ENCODE measurements at places on chromosomes 1 and 21. TPM values are rescaled to one million over a fixed set of nuclear protein-coding genes. Genes with fewer than 3 reads are reported as not detected.

- H3K27ac ChIP-seq: no peak overlapping the region
- H3K36me3 ChIP-seq: no peaks in the 10 kb centered on the region
- H3K4me3 ChIP-seq: no peak overlapping the region
- H3K27me3 ChIP-seq: no peaks in the 10 kb centered on the region
Observed at GRCh38 chr1:84060781-84061180, 61.8 kb upstream of the TTLL7 start.

GRCh38 chr1:20158358-20159070 is 19.4 kb downstream of the PLA2G2F start:
- H3K36me3 ChIP-seq: no peaks in the 10 kb centered on the region
- no peak overlapping the region for H3K4me3 ChIP-seq
- peaks cover 3% of the 10 kb centered on the region for H3K27me3 ChIP-seq
- DNase-seq: no peak

DNA sequence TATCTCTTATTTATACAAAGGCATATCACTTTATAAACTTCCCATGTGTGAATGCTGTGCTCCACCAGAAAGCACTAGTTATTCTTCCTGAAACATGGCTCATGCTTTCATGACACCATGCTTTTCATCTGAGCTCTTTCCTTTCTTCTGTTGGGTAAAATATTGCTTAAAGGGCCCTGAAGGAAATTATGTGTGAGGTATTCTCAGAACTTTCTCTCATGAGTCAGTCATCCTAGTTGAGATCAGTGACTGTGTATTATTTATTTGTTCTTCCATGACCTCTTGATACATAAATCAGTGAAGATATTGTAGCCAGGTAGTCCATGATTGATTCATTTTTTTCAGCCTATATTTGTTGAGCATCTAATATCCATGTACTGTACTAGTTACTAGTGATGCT is 54.8 kb downstream of the CYP2J2 start:
- H3K4me1 ChIP-seq: no peaks in the 10 kb centered on the region
- H3K27ac ChIP-seq: no peak overlapping the region
- H3K4me3 ChIP-seq: no peak overlapping the region
- no peaks in the 10 kb centered on the region for H3K27me3 ChIP-seq
- DNase-seq: no peak

DNA sequence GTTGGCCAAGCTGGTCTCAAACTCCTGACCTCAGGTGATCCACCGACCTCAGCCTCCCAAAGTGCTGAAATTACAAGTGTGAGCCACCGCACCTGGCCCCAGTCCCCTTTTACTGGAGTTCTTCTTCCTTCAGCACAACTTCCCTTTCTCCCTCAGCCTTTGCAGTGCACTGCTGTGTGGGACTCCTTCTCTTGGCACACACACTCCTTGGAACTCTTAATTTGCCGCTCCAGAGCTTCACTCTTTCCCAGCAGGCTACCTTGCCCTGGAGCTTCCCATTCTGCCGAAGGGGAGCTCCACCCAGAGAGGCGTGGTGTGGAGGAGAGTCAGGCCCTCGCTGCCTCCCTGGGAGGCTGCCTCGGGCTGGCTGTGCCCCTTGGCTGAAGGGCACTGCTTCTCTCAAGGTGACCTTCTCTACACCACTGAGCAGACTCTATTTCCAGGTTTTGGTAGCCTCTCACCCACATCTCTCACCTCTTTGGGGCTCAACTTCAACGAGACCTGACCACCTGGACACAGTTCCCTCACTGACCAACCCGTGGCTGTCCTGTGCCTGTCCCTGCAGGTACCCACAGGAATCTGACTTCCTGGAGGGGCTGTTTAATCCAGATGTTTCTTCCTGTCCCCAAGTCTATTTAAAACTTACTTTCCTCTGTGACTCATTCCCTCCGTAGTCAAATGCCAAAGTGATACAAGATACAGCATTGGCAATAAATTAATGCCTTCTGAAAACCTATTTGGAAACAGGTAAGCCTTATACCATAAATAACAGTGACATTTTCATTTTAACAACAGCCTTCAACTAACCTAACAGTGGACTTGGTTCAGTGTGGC is 227.3 kb upstream of the KIAA0040 start:
- H3K36me3 ChIP-seq: no peaks in the 10 kb centered on the region
- H3K4me3 ChIP-seq: no peak overlapping the region
- H3K27me3 ChIP-seq: peaks cover 26% of the 10 kb centered on the region
- no peaks in the 10 kb centered on the region for H3K4me1 ChIP-seq

DNA sequence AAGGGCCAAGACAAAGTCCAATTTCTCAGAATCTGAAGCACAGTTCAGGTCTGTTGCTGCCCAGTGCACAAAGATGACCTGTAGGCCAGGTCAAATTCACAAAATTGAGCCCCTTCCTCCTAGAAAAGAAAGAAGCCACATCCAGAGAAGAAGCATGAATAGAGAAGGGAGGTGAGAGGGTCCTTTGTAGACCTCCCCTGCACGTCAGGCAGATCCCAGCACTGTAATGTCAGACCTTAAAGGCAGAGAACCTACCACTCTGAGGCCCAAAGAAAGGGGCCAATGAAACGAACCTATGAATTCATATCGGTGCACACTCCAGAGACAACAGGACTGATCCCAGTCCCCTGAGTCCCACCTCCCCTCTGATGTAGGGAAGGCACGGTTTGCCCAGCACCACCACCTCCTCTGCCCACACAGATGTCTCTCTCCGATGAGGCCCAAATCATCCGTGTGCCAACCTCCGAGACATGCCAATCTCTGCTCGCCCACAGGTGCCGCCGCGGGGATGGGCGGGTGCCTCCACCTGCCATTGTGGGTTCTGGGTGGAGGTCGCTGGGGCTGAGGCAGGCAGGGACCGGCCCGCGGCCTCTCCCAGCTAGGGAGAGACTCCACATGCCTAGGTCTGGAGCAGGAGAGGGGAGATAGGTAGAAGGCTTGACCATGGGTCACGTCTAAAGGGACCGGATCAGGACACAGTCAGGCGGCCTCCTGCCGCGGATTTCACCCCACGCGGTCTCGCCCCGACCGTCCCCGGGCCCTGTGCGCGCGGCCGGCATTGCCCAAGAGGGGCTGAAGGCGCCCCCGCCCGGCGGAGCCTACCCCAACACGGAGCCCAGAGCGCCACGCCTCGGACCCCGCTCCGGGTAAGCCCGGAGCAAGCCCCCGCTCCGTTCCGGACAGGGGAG is 42.1 kb downstream of the RRAGC start:
- no peaks in the 10 kb centered on the region for H3K36me3 ChIP-seq
- H3K27ac ChIP-seq: no peak overlapping the region
- DNase-seq: no peak
- H3K27me3 ChIP-seq: peaks cover 88% of the 10 kb centered on the region

- no peaks in the 10 kb centered on the region for H3K36me3 ChIP-seq
- DNase-seq: no peak
- H3K27me3 ChIP-seq: peaks cover 10% of the 10 kb centered on the region
- no peak overlapping the region for H3K4me3 ChIP-seq
- H3K27ac ChIP-seq: no peak overlapping the region
Observed at GRCh38 chr1:89725631-89726030, 92.7 kb downstream of the LRRC8C start.

DNA sequence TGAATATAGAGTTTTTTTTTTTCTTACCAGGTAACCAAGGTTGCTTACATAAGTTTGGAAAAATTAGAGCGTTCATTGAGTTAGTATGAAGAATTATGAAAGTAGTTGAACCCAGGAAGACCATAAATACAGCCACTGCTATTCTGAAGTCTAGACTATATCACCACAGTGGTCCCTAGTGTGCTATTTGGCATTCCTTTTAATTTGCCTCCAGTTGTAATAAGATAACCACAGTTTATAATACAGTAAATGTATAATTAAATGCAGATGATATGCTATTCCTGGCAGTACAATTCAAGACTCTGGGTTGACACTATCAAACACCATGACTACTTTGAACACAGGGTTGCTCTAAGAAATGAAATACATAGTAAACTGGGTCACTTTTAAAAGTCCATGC is 270.5 kb downstream of the BRINP2 start:
- H3K27ac ChIP-seq: no peak overlapping the region
- DNase-seq: no peak
- no peak overlapping the region for H3K4me3 ChIP-seq

DNA sequence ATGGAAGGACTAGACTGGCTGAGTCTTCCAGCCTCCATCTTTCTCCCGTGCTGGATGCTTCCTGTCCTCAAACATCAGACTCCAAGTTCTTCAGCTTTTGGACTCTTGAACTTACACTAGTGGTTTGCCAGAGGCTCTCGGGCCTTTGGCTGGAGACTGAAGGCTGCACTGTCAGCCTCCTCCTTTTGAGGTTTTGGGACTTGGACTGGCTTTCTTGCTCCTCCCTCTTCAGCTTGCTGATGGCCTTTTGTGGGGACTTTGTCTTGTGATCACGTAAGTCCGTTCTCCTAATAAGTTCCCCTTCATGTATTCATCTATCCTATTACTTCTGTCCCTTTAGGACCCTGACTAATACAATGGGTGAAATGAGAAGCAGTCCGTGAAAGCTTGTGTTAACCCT is 196.4 kb downstream of the KAZN start:
- peaks cover 22% of the 10 kb centered on the region for H3K4me1 ChIP-seq
- no peak overlapping the region for H3K27ac ChIP-seq
- no peak overlapping the region for H3K4me3 ChIP-seq
- no peak for DNase-seq
- H3K27me3 ChIP-seq: no peaks in the 10 kb centered on the region

- no peaks in the 10 kb centered on the region for H3K27me3 ChIP-seq
- DNase-seq: no peak
- peak overlapping the region; percentile 88 for H3K4me3 ChIP-seq
- H3K36me3 ChIP-seq: no peaks in the 10 kb centered on the region
- H3K27ac ChIP-seq: peak overlapping the region; percentile 84
Observed at GRCh38 chr1:32071758-32072621, 749 bp upstream of the TMEM39B start.

GRCh38 chr1:5720484-5720883 is 271.7 kb downstream of the NPHP4 start:
- no peak overlapping the region for H3K27ac ChIP-seq
- H3K4me3 ChIP-seq: no peak overlapping the region
- DNase-seq: no peak
- H3K4me1 ChIP-seq: peaks cover 10% of the 10 kb centered on the region
- H3K27me3 ChIP-seq: peaks cover 16% of the 10 kb centered on the region
- H3K36me3 ChIP-seq: no peaks in the 10 kb centered on the region

GRCh38 chr1:84254703-84255238 is 46.7 kb upstream of the SAMD13 start:
- no peak overlapping the region for H3K27ac ChIP-seq
- no peak for DNase-seq
- no peaks in the 10 kb centered on the region for H3K27me3 ChIP-seq
- peaks cover 6% of the 10 kb centered on the region for H3K36me3 ChIP-seq
- H3K4me1 ChIP-seq: peaks cover 12% of the 10 kb centered on the region
- H3K4me3 ChIP-seq: no peak overlapping the region

GRCh38 chr1:116911188-116911553 is 1.5 kb downstream of the PTGFRN start:
- no peaks in the 10 kb centered on the region for H3K27me3 ChIP-seq
- no peak overlapping the region for H3K4me3 ChIP-seq
- peaks cover 24% of the 10 kb centered on the region for H3K4me1 ChIP-seq
- DNase-seq: no peak

The LEMD1 gene
- 5.5 TPM for total RNA-seq

The IVL gene
- 19.3 TPM for total RNA-seq

The ZNF593OS gene
- not detected for total RNA-seq

The PCBP3 gene
- total RNA-seq: 5.5 TPM

Data from type B pancreatic cell (in vitro differentiated cells).